ENCODE measurements at places on chromosomes 2 and 18. TPM values are rescaled to one million over a fixed set of nuclear protein-coding genes. Genes with fewer than 3 reads are reported as not detected.

Gene WDR75
- 18.8 TPM for total RNA-seq

Gene CELF4
- 3.8 TPM for total RNA-seq

Gene PRSS56
- not detected for total RNA-seq

Gene CABLES1
- 14.6 TPM for total RNA-seq

Gene FIGN
- total RNA-seq: 5.9 TPM

Gene CYP27C1
- total RNA-seq: 0.26 TPM

Gene NPPC
- total RNA-seq: not detected

Gene UGT1A10
- 47.5 TPM for total RNA-seq

Gene DYNAP
- not detected for total RNA-seq

Gene IL1F10
- not detected for total RNA-seq

Gene CLASP1
- 51.4 TPM for total RNA-seq

Gene AQP12A
- not detected for total RNA-seq

Measured in mucosa of gallbladder (tissue), 1 donor.